SK-N-DZ (cell line): ENCODE measurements at places on chromosomes 5 and 9.

- no peak for DNase-seq
Observed at GRCh38 chr5:43152946-43153345, 32.2 kb downstream of the ZNF131 start.

DNA sequence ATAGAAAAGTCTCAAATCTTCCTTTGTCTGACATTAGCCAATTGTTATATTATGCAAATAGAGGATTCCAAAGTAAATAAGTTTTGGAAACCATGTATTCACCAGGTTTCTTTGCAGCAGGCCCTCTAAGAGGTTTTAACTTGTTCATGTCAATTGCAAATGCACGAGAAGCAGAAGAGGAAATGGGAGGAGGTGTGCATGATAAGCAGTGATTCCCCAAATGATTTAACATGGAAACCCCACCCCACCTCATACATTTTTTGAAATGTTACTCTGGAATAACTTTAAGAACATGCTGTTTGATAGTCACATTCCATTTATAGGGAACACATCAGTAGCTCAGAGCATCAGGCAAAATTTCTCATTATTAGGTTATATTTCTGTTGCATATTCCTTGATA, 190.7 kb downstream of the DOCK8 start:
- no peak for DNase-seq

GRCh38 chr9:87469793-87470465, 27.7 kb upstream of the DAPK1 start:
- no peak for DNase-seq

GRCh38 chr9:27634879-27635278, 61.6 kb upstream of the C9orf72 start:
- DNase-seq = no peak

- DNase-seq = peak; percentile 82
Observed at GRCh38 chr9:133114886-133115603, 6.0 kb downstream of the RALGDS start.

GRCh38 chr5:122385808-122386207, 73.8 kb downstream of the SNCAIP start:
- DNase-seq = no peak

- DNase-seq = no peak
Observed at GRCh38 chr5:174622067-174622466, 102.3 kb upstream of the MSX2 start.

GRCh38 chr5:68445257-68446069, 229.9 kb downstream of the PIK3R1 start:
- no peak for DNase-seq

DNA sequence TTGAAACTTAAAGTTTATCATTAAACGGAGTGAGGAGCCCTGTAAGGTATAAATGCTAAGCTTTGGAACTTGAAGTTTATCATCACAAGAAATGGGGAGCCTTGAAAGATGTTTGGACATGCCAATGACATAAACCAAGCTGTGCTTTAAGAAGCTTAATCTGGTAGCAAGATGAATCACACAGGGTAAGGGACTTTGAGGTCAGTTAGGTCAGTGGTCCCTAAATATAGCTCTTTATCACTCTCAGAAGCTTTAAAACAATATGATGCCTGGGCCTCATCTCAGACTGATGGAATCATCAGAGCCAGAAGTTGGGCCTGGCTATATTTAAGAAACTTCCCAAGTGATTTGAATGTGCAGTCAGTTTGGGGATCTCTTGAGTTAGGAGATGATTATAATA, 85.7 kb downstream of the TNC start:
- DNase-seq = no peak
